Umbilical cord (tissue), 2 donors: ENCODE measurements at places on chromosomes 1 and 21.
A peak's percentile ranks its signal among the peaks of the same experiment; 100 is the strongest.

- no peak for DNase-seq
Measured at GRCh38 chr1:20080441-20081352, 10.7 kb downstream of the PLA2G5 start.

DNA sequence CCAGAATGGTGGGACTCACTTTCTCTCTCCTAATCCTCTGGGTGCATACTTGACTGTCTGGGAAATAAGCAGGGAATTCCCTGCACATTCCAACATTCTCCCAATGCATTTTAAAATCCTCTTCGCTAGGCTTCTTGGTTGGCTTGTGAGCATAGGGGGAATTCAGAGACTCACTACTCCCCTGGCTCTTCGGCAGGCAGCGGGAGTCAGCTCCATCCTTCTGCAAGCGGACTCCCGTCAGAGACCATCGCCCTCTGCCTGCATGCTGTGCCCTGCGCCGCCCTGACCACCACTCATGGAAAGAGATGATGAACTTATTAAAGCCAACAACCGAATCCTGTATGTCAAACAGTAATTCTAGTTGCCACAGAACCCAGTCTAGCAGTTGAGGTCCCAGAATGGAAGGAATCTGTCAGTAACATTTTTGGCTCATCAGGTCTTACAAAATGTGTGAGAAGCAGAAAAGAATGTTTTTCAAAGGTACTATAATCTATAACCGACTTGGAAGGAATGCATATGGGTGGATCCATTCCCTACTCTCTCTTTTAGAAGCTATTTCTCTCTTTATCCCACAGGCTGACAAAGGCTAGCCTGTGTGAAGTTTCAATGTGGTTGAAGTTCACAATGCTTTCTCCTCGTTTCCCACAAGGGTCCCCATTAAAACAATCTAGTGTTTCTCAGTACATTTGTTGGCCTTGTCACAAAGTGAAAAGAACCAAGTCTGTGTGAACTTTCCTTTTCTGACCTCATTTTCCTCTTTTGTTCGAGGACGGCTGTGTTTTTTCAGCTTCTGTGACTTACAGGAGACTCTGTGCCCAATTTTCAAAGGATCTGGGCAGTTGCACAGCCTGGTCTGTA is 119.1 kb upstream of the ADAR start:
- no peak for DNase-seq

DNA sequence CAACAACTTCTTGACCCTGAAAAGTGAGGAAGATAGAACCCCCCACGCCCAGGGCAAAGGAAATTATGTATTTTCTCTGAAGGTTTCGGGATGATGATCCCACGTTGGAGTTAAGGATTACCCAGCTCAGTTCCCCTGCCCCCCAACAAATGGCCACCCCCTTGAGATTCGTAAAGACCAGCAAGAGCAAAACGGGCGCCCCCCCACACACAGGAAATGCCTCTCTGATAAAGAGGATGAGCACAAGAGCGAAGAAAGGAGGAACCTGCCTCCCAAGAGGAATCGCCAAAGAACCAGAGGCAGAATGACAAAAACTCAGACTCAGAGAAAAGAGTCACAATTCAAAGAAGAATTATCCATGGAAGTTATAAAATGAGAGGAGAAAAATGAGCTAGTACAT is 576.9 kb downstream of the MATN1 start:
- DNase-seq = no peak

- no peak for DNase-seq
Measured at GRCh38 chr1:47317841-47318240, 3.9 kb upstream of the STIL start.

GRCh38 chr1:6205849-6206519 is at the start of gene RNF207:
Gene RNF207, plus strand, starts transcription at chr1:6206119. Its CDS starts 417 bp downstream, at chr1:6206536.
- DNase-seq = peak; percentile 76

GRCh38 chr1:60972841-60973364 is 109.5 kb upstream of the NFIA start:
- peak; percentile 47 for DNase-seq

DNA sequence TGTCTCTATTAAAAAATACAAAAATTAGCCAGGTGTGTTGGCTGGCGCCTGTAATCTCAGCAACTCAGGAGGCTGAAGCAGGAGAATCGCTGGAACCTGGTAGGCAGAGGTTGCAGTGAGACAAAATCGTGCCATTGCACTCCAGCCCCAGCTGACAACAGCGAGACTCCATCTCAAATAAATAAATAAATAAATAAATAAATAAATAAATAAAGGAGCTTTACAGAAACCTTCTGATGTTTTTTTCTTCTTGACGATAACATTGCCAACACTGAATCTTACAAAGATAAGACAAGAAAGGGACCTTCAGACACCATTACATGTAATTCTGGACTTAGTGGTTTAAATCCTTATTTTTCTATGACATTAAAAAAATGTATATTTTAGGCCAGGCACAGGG is 47.8 kb upstream of the LGALS8 start:
- DNase-seq = no peak

DNA sequence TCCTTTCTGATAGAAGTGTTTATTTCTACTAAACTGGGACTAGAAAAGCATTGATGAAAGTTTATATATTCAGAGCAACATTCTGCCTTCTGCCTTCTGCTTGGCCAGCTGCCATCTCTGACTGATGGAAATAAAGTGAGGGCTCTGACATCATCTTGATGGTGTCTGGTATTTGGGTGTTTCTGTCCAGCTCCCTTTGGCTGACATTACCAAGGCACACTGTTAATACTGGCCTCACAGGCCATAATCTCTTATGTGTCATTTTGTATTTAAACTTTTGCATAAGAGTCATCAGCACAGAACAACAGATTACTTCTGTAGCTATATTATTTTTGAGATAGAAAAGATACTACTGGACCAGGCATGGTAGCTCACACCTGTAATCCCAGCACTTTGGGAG is 216.9 kb downstream of the RYR2 start:
- DNase-seq = peak; percentile 85

- DNase-seq = no peak
Measured at GRCh38 chr1:38512789-38513188, 346.8 kb downstream of the RRAGC start.

GRCh38 chr1:53180226-53180625 is 16.4 kb upstream of the CPT2 start:
- DNase-seq = peak; percentile 38
